ENCODE measurements at places on chromosomes 2 and 18.

DNA sequence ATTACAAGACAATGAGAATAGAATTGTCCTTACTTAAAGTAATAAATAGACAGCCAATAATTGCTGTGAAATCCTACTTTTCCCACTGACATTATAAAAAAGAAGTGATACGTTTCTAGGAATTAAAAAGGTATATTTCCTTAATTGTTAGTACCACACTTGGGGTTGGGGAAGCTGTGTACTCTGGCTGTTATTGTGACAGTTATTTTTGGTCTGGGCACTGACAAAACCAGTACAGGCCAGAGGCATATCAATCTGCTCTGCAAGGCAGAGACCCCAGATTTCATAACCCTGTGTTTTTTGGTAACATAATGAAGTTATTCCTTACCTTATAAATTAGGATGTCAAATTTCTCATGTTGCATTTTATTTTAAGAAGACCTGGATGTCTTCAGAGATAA lies 66.5 kb downstream of the RAB10 start:
- no peak for DNase-seq

GRCh38 chr18:8947566-8947965 lies 154.9 kb upstream of the NDUFV2 start:
- no peak for DNase-seq

GRCh38 chr2:45974762-45975408 lies 322.3 kb upstream of the EPAS1 start:
- DNase-seq, result no peak

DNA sequence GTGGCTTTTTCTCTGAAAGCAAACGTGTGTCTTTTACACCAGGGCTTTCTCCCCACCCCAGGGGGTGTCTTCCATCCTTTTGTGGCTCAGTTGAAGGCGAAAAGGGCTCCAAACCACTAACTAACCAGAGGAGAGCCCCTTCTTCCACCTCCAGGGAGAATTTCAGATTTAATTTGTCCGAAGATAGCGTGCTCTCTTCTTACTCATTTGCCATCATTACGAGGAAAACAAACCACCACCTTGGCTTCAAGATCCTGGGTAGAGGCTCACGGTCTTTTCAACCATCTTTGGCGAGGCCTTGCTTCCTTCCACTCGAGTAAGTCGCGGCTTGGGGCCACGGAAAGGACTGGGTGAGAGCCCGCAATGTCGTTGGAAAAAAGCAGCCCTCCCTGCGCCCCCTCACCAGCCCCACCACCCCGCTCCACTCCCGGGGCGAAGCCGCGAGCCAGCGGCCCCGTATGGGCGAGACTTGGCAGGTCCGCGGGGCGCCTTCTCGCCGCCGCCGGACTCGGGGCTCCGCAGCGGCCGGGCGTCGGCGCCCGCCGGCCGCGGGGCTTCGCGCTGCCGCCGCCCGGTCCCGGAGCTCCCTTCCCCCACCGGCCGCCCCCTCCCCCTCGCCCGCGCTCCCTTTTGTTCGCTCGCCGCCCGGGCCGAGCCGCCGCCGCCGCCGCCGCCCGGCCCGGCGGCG lies 1.7 kb upstream of the ZNF532 start:
- no peak for DNase-seq

- no peak for DNase-seq
Measured at GRCh38 chr2:39062320-39062719, 58.5 kb downstream of the SOS1 start.

DNA sequence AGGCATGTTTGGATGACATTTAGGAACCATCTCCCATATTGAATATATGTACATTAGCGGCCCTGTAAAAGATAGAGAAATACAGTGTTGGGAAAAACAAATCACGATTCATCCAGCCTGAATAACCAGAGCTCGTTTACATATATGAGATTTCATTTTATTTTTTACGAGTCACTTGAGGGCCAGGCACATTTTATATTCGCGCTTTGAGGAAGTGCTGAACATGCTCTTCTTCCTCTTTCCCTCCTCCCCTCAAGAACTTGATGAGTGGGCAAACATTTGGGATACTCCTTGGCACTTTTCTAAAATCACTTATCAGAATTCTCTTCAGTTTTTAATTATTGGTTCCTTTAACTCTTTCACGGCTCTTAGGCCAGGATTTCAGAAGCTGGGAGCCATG lies 268.0 kb upstream of the TANK start:
- no peak for DNase-seq
